ENCODE measurements at places on chromosomes 3 and 15. TPM values are rescaled to one million over a fixed set of nuclear protein-coding genes. Genes with fewer than 3 reads are reported as not detected.

The VIPR1 gene
- 110 TPM for total RNA-seq

The LCTL gene
- total RNA-seq, result not detected

The IDH2 gene
- total RNA-seq, result 136 TPM

The AHSG gene
- total RNA-seq, result not detected

The TM4SF18 gene
- total RNA-seq, result 2.8 TPM

The MYZAP gene
- total RNA-seq, result 7.7 TPM

The NOX5 gene
- 0.04 TPM for total RNA-seq

The GPR171 gene
- total RNA-seq, result not detected

The UMPS gene
- 16.8 TPM for total RNA-seq

The PLA2G4D gene
- total RNA-seq, result 31.5 TPM

The SV2B gene
- total RNA-seq, result 2.3 TPM

The MYL3 gene
- total RNA-seq, result 1.7 TPM

The CMSS1 gene
- 3.7 TPM for total RNA-seq

The UROC1 gene
- total RNA-seq, result not detected

The NAALADL2 gene
- total RNA-seq, result 3.6 TPM

The PLSCR4 gene
- 22.7 TPM for total RNA-seq

The GOLGA6L9 gene
- 3.9 TPM for total RNA-seq

The RBPMS2 gene
- total RNA-seq, result 1.8 TPM

The MYH15 gene
- total RNA-seq, result 0.45 TPM

The SOX14 gene
- total RNA-seq, result not detected

The P3H2 gene
- 36.3 TPM for total RNA-seq

The LMOD3 gene
- not detected for total RNA-seq

The CXCR6 gene
- total RNA-seq, result 0.44 TPM

The TMIE gene
- total RNA-seq, result 0.46 TPM

The RASL12 gene
- 6.7 TPM for total RNA-seq

The PAQR9 gene
- not detected for total RNA-seq

The CMTM6 gene
- 63.1 TPM for total RNA-seq

The OIP5 gene
- total RNA-seq, result 1.9 TPM

The HRH1 gene
- total RNA-seq, result 9.0 TPM

The PCSK6 gene
- total RNA-seq, result 25.7 TPM

The MYO5A gene
- total RNA-seq, result 38.8 TPM

The ATP2C1 gene
- 59.6 TPM for total RNA-seq

The USP4 gene
- total RNA-seq, result 34.2 TPM

The NRROS gene
- 3.1 TPM for total RNA-seq

The ROBO2 gene
- total RNA-seq, result 1.9 TPM

The GOLGA8G gene
- total RNA-seq, result 0.10 TPM

The NLGN1 gene
- total RNA-seq, result 0.80 TPM

The NME9 gene
- not detected for total RNA-seq

The NGLY1 gene
- total RNA-seq, result 21.1 TPM

Data from lower leg skin (tissue), 4 donors.